ENCODE measurements at places on chromosomes 4 and X.

DNA sequence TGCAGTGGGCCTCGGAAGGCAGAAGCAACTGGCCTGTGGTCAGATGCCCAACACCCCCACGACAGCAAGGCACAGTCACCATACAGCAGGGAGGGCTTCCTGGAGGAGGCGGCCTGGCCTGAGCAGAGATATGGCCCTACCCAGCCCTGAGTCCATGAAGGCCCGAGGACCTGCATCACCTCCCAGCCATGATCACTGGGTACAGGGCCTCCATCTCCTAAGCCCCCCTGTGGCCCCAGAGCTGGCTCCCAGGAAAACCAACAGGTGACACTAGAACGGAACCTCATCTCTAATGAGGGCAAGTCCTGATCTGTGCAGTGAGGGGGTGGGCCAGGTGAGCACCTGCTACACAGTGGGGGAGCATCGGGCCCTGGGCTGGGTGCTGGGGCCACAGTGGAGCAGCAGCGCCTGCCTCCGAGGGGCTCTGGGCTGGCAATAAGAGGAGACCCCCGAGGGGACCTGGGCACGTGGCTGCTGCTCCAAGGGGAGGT, 26.2 kb upstream of the MXD4 start:
- no peak for DNase-seq

DNA sequence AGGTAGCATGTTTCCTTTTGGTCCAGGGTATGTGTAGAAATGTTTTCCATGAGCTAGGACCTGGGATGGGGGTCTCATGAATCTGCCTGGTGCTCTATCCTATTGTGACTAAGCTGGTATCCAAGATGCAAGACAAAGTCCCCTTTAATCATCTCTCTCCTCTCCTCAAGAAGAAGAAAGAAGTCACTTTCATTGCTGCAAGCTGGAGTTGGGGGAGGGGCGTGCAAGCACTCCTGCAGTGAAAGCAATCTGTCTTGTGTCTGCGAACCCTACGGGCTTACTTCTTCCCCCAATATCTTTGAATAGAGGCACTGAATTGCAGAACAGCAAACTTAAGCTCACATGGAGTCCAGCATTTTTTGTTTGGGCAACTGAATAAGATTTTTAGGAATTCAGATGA, 27.2 kb upstream of the GRPR start:
- no peak for DNase-seq

DNA sequence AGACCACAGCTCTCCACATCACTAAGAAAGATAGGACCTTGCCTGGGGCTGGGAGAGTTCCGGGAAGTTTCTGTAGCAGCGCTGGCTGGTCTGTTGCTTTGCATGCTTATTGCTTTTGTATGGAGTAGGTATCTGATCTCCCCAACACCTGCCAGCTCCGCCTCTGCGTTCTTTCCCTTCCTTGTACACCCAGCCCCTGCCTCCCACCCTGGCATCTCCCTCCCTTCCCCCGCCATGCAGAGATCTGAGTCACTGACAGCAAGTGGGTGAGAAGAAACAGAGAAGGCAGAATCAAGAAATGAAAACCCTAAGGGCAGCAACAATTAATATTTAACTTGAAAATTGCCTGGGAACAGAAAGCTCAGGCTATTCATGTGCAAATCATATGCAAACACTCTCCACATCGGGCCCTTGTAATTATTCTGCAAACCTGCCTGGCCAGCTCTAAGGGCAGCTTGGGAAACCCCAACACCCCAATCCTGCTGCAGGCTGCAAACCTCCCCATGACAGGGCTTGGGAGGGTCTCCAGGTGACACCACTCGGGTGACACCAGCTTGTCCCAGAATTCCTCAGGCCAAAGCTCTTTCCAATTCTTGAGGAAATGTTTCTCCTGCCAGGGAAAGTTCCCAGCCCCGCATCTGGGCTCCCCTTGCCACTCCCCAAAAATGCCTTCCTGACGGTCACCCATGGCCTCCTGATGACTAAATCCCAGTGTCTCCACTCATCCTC, 257.2 kb downstream of the FBXW7 start:
- DNase-seq, result no peak

DNA sequence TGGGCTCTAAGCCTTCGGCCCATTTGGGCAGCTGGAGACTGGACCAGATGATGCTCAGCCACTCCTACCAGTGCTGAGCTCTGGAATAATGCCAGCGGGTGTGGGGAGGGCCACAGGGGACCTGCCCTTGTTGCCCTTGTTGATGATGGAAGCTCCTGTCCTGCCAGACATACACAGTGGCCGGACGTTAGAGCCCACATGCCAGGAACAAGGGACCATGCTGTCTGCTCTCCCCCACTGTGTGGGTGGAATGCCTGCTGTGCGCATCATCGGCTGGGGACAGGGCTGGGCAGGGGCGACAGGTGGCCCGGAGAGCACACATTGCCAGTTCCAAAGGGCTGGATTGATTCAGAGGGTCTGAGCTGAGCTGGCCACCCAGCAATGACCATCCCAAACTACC, 2.0 kb downstream of the ABLIM2 start:
- no peak for DNase-seq

GRCh38 chrX:23993012-23993633, 33.9 kb downstream of the KLHL15 start:
- no peak for DNase-seq

DNA sequence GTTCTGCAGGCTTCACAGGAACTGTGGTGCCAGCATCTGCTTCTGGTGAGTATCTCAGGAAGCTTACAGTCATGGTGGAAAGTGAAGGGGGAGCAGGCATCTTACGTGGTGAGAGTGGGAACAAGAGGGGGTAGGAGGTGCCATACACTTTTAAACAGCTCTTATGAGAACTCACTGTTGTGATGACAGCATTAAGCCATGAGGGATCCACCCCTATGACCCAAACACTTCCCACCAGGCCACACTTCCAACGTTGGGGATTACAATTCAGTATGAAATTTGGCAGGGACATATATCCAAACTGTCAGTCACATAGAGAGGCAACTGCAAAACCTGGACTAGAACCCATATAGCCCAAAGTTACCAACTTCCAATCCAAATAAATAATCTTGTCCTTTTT, 43.1 kb upstream of the ZCCHC12 start:
- no peak for DNase-seq

DNA sequence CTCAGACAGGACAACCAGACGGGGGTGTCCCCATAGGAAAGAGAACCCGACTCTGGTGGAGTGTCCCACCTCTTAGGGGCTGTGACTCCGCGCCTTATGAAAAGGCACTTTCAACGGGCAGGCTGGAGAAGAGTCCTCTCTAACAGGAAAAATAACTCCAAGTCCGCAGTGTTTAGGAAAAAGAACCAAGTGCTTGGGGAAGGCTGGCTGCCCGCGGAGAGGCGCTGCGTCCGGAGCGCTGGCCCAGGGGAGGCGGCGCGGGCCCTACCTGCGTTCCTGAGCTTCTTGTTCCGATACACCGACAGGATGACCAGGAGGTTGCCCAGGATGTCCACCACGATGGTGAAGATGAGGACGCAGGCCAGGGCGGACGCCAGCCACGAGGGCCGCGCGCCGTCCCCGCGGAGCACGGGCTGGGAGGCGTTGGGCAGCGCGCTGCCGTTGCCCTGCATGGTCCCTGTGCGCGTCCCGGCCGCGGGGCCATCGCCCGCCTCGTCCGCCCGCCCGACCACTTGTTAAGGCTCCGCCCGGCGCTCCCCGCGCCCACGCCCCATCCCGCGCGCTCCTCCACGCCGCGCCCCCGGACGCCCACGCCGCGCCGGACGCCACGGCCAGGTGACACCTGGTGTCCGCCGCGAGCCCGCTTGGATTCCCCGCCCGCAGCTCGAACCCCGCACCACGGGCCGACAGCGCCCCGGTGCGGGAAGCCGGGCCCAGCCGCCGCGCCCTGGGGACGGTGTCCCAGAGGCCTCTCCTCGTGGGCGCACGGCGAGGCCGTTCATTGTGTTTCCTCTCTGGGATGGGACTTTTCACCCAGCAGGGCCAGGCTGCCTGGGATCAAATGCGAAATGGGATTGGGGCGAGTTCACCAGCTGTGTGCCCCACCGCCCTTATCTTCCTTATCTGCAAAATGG, at the start of gene MTNR1A:
Gene MTNR1A (minus strand): TSS at position 654 of the 914 bp plus-strand sequence. CDS start 202 bp downstream, at position 452.
- no peak for DNase-seq

DNA sequence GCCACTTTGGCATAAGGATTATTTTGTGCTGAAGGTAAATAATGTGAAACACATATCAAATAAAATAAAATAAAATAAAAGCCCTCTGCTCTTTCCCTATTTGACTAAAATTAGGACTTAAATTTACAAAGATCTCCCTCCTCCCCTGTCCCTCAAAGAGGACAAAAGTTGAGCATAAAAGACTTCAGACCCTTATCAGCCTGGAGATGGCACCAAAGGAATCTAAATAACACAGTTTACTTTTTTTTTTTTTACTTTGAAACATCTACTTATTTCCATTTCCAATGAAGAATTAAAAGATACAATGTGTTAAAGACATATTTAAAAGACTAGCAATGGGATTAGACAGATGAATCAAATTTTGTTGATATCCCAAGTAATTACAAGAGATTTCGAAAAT, 89.7 kb downstream of the EPHA5 start:
- no peak for DNase-seq

GRCh38 chr4:159906051-159906450, 803.2 kb downstream of the RAPGEF2 start:
- no peak for DNase-seq

DNA sequence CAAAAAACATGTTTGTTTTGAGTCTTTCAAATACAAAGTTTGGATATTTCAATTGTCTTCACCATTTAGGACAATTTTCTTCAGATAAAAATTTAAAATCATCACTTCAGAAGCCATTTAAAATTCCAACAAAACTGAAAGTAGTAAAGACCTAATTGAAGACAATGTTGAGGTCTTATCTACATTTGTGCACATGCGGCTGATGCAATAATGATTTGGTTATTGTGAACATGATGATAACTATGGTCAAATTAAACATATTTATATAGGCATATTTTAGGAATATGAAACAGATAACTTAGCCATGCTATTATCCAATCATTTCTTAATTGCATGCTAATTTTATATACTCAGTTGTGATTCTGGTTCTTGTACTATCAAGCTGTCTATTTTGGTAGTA, 407.5 kb downstream of the GALNTL6 start:
- no peak for DNase-seq

GRCh38 chr4:155696726-155697125, 30.1 kb downstream of the GUCY1A1 start:
- DNase-seq, result no peak

GRCh38 chrX:84219551-84219950, 31.6 kb upstream of the RPS6KA6 start:
- no peak for DNase-seq

- DNase-seq, result peak; percentile 8
Measured at GRCh38 chrX:120251471-120252011, 929 bp downstream of the ZBTB33 start.

DNA sequence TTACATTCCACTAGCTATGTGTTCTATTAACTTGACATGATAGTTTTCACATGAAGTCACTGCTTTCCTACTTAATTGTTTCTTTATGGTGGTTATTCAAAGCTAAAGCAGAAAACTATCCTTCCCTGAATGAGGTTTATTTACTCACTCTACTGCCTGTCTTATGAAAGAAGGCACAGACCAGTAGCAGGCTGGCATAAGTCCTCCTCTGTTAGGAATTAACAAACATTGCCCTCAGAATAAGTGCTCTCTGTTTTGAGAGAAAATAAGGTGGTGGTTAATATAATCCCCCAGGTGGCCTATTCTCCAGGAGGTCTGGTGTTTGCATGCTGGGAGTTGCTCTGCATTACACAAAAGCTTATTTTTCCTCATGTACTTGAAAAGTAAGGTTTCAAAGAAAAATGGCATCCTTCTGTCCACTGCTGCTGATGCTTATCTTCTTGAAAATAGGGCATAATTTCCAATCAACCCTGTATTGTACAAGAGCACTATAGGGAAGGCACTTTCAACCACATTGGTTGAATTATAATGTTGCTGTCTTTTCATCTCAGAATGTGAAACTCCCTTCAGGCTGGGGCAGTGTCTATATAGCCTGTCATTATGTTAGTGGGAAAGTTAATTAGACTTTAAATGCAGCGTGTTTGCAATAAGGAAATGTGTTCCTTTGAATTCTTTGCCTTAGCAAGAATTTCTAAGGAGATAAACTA, 119.7 kb upstream of the TBC1D9 start:
- no peak for DNase-seq

DNA sequence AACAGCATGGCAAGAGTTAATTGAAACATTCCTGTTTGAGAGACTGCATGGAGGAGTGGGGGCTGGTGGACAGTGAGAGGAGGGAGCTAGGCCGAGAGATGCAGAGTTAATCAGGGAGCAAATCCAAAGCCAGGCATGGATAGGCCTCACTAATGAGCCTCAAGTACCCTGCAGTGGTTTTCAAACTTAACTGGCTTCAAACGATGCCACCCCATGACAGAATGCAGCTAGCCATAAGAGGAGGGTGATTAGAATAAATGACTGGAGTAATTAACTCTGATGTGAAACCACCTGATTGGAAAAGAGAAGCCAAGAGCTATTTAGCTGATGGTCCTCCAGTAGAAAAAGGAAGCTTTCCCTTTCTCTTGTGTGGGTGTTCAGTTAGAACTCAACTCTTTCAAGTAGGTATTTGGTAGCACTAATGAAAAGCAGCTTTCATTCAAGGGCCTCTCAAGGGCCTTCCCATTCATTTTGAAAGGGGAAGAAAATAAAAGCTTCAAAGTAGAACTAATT, 215.4 kb upstream of the MAB21L2 start:
- DNase-seq, result no peak

DNA sequence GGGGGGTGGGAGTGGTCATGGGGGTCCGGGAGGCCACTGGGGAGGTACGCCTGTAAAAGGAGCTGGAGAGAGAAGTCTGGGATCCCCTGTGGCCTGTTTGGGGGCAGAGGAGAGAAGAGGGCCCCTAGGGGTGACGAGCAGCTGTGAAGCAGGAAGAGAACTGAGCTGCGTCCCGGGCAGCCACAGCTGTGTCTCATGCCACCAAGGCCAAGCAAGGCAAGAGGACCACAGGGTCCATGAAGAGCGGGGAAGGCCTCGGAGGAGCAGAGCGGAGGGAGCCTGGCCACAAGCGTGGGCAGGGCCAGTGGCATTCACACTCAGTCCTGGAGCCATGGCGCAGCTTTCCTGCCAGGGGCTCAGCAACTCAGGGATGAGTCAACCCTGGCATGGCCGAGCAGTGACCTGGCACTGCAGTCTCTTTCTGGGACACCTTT, 13.6 kb upstream of the NAT8L start:
- no peak for DNase-seq

GRCh38 chr4:124163401-124163800, 549.1 kb downstream of the ANKRD50 start:
- no peak for DNase-seq

DNA sequence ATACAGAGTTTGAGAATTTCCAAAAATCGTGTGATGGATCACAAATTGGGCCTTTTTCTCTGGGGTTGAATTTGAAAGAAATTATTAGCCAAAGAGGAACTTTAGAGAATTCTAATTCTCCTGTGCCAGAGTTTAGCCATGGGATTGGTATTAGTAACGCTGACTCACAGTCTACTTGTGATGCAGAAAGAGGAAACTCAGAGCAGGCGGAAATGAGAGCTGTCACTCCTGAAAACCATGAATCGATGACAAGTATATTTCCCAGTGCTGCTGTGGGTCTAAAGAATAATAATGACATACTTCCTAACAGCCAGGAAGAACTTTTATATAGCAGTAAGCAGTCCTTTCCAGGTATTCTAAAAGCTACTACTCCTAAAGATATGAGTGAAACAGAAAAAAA, 64.9 kb downstream of the N4BP2 start:
- no peak for DNase-seq

Data from central memory CD4-positive, alpha-beta T cell (primary cell).